ENCODE measurements at places on chromosomes 2 and 18.

DNA sequence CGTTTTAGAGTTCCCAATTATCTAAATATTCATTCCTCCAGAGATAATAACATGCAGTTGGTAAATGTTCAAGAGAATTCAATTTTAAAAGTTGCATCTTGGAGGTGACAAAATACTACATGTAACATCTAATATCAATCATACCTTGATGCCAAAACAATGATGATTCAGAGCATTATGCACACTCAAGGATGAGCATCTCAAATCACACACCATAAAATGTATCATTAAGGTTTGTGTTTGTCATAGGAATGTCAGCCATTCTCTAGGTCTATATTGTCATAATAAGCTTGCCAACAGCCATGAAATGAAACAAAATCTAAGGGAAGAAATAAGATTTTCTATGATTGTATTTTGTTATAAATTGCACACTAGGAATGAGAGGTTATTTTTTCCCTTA, 1667.0 kb downstream of the DPP10 start:
- no peak for DNase-seq

DNA sequence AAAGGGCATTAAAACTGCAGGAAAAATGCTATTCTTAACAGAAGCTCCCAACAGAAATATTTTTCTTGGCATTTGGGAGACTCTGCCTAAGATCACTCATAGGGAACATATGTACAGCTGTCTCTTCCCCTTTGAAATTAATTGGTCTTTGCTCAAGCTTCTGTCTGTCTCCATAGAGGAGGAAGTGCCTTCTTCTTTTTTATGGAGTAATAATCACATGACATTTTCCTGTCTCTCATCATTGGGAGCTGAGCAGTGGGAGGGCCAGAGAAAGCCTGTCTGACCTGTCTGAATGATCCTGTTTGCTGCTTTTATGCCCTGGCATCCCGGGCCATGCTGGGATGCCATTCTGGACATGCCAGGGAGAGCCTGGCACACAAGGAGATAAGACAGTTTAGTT, 145.6 kb downstream of the AQP4 start:
- peak; percentile 48 for DNase-seq

GRCh38 chr2:34875091-34875745, 1276.1 kb upstream of the FAM98A start:
- no peak for DNase-seq

DNA sequence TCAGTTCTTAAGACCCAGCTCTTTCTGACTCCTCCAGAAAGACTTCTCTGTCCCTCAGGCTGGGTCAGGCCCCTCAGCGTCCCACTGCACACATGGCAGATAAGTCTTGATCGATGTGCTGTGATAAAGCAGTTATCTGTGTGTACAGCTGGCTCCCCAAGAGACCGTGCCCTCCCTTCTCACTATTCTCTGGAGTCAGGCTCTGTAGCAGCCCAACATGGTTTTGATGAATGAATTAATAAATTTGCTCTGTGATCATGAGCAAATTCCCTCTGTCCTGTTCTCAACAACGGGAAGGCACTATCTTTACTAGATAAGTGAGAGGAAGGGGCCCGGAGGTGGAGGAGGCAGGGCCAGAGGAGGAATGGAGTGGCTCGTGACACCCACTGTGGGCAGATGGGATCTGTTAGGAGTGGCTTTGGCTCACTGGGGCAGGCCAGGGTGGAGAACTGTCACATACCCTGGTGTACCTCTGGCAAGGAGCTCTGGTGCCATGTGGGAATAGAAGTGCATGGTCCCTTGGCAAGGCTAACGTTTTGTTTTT, 48.3 kb downstream of the ZFP36L2 start:
- DNase-seq, result no peak

DNA sequence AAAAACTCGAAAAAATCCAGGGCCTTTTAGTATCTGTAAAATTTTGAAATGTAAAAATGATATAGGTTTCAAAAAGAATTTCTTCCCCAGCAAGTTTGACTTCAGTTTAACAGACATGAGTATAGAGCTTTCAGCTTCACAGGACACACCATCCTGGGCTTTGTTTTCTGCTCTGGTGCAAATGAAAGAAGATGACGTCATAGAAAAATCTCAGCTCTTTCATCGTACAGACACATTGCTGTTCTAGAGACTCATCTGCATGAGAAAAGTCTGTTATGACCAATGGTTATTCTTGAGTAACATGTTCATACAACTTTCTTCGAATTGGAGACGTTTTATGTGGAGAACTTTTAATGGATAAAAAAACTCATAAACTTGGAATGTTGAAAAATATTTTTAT, 111.7 kb upstream of the DYNAP start:
- no peak for DNase-seq

DNA sequence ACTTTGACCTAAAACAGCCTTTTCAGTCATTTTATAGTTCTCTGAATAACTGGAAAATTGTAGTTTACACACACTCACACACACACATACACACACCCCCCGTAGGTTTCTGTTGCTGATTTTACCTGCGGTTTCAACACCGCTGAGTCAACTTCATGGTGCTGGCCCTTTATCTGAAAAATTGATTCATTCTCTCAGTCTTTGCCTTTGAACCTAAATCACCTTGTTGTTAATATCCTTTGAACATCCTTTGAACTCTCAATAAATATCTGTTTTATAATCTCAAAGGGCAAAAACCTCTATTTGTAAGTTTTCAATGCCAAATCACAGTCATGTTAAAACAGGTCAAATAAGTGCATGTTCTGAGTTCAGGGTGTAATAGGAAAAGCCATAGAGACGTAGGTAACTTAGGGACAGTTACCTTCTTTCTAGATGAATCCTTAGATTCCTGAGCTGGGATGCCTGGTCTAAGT, 109.0 kb upstream of the BZW1 start:
- no peak for DNase-seq

DNA sequence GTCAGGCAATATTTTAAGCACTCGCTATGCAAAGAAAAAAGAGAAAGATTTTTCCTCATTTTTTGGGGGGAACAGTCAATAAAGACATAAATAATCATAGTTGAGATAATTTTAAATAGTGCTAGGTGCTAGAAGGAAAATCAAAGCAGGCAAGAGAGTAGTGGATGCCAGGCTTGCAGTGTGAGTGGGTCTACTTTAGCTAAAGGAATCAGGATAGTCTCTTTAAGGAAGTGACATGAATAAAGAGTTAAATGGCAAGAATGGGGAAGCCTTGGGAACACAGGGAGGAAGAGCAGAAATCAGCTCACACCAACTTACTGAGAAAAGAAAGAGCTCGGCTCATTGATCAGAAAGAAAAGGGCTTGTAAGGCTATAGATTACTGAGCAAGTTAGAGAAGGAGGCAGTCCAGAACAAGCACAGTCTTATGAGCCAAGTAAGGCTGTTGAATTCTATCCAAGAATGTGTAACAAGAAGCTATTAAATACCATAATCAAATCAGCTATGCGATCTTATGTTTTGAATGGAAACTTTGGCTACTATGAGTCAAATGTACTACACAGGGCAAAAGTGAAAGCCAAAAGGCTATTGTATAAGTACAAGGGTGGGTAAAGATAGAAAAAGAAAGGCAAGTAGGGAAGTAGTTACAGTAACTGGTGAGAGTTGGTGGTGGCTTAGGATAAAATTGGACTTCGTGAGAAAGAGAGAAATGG, 833.8 kb upstream of the PIK3C3 start:
- no peak for DNase-seq

- no peak for DNase-seq
These were observed 121.5 kb upstream of the CTAGE1 start for GRCh38 chr18:22539051-22539765.

DNA sequence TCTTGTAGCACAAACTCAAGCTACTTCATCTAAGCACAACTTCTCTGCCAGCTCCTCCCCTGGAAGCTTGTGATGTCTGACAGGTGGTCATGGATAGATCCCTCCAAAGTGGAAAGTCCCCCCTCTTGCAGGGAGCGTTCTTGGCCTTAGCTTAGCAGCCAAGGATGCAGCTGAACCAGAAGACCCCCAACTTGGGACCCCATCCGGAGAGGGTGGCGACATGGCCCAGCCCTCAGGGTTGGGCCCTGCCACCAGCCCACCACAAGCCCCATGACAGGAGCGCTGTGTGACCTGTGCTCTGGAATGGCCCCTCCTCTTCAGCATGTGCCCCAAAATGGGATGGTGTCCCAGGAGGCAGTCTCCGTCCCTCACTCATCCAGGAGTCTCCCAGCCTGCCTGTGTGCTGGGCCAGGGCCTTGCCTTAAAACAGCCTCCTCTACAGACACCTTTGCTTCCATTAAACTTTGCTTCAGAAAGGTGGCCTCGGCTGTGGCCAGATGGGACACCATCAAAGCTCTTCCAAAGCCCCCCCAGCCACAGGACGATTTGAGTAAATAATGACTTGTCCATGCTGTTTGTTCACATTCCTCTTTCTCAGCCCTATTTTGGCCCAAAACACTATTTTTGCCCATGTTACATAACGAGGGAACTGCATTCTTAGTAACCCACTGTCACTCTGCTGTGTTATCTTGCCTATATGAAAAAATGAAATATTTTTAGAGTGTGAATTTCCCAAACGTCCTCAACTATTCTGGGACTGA, 122.1 kb downstream of the RAB3GAP1 start:
- DNase-seq, result no peak
